Amniotic stem cell (primary cell): ENCODE measurements at places on chromosomes 12 and 14.
A peak's percentile ranks its signal among the peaks of the same experiment; 100 is the strongest.

- no peak for DNase-seq
These were observed 60.7 kb upstream of the SAV1 start for GRCh38 chr14:50728836-50729235.

DNA sequence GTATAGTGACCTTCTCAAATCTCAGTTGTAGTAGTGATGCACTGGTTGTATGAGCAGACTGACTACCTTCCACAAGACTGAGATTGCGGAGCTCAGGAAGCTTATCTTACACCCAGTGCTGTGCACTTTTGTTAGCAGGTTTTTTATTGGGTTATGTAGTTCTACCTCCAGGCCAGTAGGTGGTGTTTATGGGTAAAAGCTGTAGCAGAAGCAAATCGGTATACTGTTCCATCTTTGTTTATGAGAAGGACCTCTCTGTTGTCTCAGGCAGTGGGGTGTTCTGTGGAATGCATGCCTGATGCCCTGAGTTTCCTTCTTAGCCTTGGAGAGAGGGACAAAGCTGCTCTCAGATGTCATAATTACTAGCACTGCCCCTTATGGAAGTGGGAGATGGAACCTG is 217.8 kb downstream of the LRFN5 start:
- DNase-seq: no peak

- DNase-seq: no peak
These were observed 753 bp downstream of the RPH3A start for GRCh38 chr12:112792301-112792700.

- DNase-seq: no peak
These were observed 9.1 kb downstream of the CAMKK2 start for GRCh38 chr12:121287267-121287954.

DNA sequence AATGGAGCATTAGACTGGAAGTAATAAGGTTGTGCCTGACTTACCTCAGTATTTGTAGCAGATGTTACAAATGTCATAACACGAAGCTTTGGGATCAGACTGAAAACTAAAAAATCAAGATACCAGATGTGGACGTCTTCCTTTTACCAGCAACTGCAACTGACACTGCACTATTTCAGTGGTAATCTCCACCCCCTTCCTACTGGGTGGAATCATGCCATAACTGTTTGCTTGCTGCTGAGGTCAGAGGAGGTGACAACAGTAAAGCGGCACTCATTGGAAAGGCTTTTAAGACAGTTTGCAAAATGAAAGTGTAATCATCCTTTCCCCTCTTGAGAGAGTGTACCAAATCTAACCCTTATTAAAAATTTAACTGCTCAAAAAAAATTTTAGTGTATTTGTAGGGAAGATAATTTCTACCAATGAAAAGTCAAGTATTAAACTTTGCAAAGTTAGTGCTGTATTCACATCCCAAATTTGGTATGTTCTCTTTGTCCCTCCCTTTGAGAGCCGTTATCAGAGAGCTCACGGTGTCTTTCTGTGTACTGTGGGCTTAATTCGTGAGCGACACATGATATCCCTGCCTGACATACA is 420.7 kb downstream of the NPAS3 start:
- DNase-seq: no peak

GRCh38 chr14:98018628-98019027 is 1221.4 kb downstream of the VRK1 start:
- DNase-seq: no peak

DNA sequence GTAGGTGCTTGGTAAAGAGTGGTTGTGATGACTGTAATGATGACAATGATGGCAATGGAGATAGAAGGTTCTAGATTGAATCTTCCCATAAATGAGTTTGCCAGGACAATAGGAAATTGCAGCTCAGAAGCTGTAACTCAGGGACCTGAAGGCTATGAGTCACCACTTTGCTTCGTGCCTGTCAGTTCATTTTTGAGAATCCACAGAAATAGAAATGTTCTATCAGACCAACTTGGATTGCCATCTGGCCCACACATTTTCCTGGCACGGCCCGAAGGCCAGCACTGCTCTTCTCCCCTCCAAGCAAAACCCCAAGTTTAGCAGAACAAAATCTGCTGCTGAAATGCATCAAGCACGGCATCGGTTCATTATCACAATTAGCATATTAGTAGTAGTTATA is 1127.0 kb downstream of the BCL11B start:
- no peak for DNase-seq

GRCh38 chr12:15276088-15276698 is 46.1 kb upstream of the PTPRO start:
- no peak for DNase-seq

DNA sequence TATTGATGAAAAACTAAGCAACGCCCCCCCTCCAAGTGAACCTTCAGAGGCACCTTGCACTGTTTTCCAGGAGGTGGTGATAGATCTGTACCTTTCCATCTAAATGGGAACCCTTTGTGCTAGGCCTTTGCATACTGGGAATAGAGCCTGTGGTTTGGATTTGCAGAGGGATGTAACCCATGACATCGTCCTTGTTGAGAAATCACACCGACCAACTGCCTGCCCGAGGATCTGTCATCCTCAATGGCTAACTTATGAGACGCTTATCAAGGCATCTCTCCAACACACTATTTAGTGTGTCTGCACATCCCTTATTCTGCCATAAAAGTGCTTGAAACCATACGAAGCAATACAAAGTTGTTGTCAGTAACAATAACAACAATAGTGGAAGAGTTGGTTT is 22.9 kb downstream of the NTN4 start:
- DNase-seq: no peak

- DNase-seq: peak; percentile 39
These were observed 32.4 kb downstream of the PLEKHG7 start for GRCh38 chr12:92735131-92735721.

DNA sequence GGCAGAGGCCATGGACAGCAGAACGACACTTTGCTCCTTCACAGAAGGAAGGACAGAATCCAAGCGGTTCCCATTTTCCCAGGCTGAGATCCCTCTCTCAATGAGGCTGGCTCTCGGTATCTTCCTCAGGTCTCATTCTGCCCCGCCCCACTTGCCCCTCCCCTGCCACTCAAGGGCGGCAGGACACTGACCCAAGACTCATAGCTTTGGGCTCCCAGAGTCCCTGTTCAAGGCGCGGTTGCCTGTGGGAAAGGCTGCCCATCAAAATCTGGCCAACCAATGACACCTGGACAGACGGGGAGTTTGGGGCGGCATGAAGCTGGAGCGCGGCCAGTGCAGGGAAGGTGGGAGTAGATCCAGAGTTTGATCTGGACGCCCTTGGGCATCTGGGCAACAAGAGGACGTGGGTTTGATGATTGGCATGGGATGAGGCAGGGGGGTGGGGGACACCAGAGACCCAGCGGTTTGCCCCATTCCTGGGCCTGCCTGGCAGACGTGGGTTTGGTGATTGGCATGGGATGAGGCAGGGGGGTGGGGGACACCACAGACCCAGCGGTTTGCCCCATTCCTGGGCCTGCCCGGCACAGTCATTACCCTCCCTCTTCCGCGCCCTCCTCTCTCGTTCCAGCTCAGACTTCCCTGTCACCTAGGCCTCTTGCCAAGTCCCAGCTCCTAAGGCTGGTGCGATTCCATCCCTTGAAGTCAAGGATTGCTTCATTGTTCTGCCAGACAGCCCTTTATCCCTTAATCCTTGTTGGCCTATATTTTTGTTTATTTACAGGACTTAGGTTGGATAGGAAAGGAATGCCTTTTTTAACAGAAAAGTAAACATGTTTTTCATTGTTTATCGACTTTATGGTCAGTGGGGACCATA is 92.1 kb downstream of the NINJ2 start:
- peak; percentile 64 for DNase-seq

- DNase-seq: no peak
These were observed 39.4 kb downstream of the MLXIP start for GRCh38 chr12:122117979-122118378.

DNA sequence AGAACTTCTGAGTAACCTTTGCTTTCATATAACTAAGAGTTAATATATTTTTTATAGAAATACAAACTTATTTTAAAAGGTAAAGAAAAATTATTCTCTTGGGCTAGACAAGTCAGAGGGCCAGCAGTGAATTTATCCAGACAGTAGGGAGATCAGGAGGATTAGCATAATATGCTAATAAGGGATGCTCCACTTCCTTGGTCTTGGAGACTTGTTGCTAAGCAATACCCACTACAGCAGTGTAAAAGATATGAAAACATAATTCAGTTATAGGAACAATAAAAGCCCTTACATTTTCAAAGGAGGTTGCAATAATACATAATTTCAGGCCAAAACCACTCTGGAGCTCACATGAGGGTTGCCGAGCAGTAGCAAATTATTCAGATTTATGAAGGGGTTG is 615.6 kb downstream of the KCNH5 start:
- DNase-seq: no peak

- no peak for DNase-seq
These were observed 170.0 kb upstream of the SLC16A7 start for GRCh38 chr12:59425798-59426197.
